ENCODE measurements at places on chromosomes 12 and 14.

- no peaks in the 10 kb centered on the region for H3K27me3 ChIP-seq
- H3K27ac ChIP-seq: no peak overlapping the region
Measured at GRCh38 chr12:89552376-89552775, 26.5 kb upstream of the POC1B start.

DNA sequence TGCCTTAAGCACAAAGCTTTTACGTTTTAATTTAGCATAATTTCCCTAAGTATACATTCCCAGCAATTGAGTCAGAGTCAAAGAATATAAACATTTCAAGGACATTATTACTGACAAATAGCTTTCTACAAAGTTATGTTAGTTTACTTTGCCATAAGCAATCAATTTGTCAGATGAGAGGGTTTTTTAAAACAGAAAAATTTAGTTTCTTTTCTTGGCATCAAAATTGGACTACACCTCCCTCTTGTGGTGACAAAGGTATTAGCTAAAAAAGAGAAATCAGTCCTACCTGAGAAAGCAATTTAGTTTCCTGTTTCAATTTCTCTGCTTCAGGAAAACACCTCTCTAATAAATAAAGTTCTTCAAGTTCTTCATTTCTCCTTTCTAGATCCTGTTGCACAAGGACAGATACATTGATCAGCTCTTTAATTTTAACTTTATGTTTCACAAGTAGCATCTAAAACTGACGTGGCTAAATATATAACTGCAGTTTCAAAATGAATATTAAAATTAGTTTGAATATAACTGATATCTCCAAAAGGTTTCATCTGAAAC is 39.9 kb downstream of the DNAI7 start:
- peaks cover 3% of the 10 kb centered on the region for H3K36me3 ChIP-seq
- H3K27me3 ChIP-seq: no peaks in the 10 kb centered on the region
- DNase-seq: no peak
- peak overlapping the region; percentile 56 for H3K4me3 ChIP-seq
- peak overlapping the region; percentile 37 for H3K27ac ChIP-seq

DNA sequence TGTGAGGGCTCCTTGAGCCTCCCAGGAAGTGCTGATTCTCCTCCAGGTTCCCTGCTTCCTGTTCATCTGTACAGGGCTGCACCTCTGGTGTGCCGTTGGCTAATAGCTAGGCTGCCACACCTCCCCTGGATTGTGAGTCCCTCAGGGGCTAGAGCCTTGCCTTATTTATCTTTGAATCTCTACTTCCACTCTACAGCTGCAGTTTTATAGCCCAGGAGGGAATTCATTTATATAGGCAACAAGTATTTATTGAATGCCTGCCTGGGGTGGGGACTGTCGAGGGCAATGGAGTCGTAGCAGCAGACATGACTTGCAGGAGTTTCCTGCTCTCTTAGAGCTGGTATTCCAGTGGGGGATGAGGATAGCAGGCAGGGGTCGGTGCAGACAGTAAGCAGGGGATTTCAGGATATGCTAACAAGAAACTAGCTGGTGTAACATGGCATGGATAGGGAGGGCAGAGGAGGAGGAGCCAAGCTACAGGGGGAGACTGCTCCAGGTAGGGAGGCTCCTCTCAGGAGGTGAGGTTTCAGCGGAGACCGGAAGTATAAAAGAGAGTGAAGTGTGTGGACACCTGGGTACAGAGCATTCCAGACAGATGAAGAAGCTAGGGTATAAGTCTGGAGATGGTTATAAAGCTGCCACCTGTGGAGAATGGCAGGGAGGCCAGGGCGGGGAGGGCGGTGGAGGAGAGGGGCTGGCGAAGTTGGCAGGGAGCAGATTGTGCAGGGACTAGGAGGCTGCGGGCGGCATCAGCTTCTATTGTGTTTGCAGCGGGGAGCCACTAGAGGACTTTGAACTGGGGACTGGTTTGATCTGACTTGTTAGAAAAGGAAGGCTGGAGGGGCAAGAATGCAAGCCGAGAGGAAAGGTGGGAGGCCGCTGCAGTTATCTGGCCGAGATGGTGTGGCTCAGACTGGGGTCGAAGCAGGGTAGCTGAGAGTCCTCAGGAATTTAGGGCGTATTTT is 17.2 kb downstream of the USP30 start:
- H3K36me3 ChIP-seq: peaks cover 20% of the 10 kb centered on the region
- H3K4me1 ChIP-seq: no peaks in the 10 kb centered on the region
- DNase-seq: no peak
- no peaks in the 10 kb centered on the region for H3K27me3 ChIP-seq

GRCh38 chr12:104870797-104871196 is 87.3 kb downstream of the SLC41A2 start:
- peaks cover 13% of the 10 kb centered on the region for H3K36me3 ChIP-seq
- DNase-seq: no peak
- H3K4me1 ChIP-seq: peaks cover 36% of the 10 kb centered on the region

DNA sequence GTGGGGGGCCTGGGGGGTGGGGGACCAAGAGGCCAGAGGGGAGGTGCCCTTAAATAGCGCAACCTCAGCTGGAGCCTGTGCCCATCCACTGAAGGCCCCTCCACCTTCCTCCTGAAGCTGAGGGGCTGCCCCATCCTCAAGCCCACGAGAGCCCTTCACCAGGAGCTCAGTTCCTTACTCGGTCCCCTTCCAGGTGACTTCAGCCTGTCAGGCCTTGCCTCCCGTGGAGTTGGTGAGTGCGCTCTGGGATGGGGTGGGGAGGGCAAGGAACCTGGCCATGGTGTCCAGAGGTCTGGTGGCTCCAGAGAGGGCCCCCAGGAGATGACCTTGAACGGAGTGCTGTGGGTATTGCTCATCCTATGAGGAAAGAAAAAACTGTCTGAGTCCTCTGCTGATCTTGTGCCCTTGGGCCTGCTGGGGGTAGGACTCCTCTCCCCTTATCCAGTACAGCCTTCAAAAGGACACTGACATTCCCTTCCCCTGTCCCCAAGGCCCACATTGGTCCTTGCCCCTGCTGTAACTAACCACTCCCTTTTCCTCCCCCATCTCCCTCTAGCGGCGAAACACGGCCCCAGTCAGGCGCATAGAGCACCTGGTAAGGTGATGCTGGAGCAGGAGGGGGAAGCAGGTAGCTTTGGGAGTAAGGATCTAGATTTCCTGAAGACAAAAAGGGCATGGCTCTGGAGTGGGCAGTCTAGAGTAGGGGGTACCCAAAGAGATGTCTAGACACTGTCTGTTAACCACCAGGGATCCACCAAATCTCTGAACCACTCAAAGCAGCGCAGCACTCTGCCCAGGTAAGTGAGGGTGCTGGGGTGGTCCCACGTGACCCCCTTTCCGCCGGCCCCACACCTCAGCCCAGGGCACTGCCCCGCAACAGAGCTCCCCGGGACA is 3.6 kb downstream of the TNS2 start:
- H3K4me3 ChIP-seq: peak overlapping the region; percentile 98
- peaks cover 3% of the 10 kb centered on the region for H3K36me3 ChIP-seq
- peak overlapping the region; percentile 98 for H3K27ac ChIP-seq
- peak; percentile 33 for DNase-seq

DNA sequence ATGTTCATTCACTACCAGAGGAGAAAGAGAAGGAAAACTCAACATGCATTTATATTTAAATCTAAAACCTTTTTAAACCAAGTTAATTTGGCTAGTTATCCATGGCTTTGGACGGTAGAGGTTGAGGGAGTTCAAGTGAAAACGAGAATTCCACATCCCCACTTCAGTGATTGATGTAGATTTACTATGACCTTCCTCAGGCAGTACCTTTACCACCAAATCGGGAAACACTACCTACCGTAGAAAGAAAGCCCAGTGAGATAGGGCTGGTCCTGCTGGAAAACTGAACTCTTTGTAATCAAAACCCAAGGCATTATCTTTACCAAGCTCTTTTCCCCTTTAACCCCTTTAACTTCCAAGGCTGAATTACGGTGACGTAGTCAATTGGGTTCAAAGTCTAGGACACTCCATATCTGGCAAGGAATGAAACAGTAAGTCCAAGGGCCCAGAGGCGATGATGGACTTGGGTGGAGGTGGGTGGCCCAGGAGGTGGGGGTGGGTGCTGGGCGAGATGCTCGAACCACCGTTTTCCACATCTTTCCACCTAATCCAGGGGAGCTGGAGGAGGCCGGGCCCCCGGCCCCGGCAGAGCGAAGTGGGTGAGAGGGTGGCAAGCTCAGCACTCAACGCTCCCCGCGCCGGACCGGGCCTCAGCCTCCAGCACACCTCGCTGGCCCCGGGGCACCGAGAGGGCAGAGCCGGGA is 618 bp downstream of the SEC23A start:
- no peak for DNase-seq
- peaks cover 21% of the 10 kb centered on the region for H3K4me1 ChIP-seq
- peak overlapping the region; percentile 90 for H3K4me3 ChIP-seq

All from stimulated activated naive B cell treated with anti-CD40 and anti-IgM and Interleukin-4, amounts not matched to agents 10 μg/mL and 1 μg/mL and 100 μg/mL, for 72 hours (primary cell).